ENCODE measurements at places on chromosomes 3 and 15.

DNA sequence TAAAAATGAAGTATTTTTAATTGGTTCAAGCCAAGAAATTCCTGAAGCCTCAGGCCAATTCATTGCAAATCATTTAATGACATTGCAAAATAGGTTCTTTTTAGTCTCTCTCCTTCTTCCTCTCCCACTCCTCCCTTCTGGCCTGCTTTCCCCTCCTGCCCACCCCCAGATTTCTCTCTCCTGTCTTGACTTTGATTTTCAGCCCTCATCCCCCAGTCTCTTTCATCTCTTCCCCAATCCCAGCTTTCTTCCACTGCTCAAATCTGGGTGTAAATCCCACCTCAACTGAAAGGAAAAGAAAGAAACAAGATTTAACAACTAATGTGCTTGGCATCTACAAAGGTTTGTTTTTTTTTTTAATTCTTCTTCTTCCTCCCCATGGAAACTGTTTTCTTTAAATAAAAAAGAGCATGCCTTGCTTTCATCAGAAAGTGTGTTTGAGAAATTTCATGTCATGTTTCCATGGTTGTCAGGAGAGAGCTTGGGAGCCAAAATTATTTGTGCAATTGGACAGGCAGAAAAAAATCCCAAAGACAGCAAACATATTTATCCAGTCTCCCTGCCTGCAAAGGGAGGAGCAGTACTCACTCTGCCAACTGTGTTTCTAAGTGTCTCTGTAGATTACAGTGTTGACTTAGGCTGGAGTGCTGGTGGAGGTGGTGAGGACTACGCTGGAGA lies 50.4 kb downstream of the BOC start:
- no peak for DNase-seq

- peak; percentile 24 for DNase-seq
Observed at GRCh38 chr3:170387950-170388349, 30.4 kb downstream of the SKIL start.

DNA sequence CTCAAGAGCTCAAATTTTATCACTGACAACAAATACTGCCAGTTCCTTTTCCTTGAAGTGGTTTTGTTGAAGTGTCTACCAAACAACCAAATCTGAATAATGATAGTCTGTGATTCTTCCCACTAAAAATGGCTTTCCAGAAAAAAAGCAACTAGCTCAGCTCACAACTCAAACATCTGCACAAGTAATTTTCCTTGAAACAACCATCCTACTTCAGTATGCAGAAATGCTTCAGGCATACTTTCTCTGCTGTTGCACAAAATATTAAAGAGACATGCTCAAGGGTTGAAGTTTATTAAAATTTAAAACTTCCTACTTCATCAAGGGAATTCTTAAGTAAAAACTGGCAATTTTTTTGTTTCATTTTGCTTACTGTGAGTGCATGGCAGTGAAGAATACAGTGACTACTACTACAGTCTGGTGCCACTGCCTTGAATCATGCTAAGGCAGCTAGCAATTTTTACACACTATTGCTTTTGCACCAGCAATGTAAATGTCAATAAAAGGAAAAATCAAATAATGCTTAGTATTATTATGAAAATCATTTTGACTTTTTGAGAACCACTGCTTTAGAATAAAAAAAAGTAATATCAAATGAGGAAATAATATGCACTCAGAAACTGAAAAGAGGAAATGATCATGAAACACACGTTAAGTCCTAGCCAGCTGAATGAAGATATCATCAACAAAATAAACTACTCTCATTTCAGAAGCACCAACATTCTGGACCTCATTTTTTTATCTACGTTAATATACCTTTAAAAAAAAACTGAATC lies 33.6 kb downstream of the VPS13C start:
- no peak for DNase-seq

DNA sequence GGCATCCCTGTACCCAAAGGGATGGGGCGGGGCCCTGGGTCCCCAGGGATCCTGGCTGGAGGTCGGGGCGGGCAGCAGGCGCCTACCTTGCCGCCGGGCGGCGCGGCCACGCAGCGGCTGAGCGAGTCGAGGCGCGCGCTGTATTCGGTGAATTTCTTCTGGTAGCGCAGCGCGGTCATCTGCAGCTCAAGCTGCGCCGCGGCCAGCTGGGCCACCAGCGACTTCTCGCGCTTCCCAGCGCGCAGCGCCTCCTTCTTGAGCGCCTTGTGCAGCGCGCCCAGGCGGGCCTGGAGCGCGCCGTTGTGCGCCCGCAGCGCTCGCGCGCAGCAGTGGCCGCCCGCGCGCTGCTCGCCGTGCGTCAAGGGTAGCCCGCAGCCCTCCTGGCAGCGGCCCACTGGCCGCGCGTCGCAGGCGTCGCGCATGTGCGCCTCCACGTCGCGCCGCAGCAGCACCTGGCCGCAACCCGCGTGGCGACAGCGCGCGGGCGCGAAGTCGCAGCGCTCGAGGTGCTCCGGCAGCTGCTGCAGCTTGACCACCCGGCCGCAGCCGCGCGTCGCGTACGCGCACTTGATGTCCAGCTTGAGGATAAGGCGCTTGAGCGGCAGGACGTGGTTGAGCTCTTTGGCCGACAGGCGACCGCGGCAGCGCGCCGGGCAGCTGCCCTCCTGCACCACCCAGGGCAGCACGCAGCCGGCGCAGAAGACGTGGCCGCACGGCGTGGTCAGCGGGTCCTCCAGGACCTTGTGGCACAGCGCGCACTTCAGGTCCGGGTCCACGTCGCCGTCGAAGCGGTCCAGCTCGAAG lies 522 bp downstream of the PDZRN3 start:
- peak; percentile 65 for DNase-seq

GRCh38 chr3:194637066-194637465 lies 3.8 kb upstream of the TMEM44 start:
- DNase-seq = no peak

DNA sequence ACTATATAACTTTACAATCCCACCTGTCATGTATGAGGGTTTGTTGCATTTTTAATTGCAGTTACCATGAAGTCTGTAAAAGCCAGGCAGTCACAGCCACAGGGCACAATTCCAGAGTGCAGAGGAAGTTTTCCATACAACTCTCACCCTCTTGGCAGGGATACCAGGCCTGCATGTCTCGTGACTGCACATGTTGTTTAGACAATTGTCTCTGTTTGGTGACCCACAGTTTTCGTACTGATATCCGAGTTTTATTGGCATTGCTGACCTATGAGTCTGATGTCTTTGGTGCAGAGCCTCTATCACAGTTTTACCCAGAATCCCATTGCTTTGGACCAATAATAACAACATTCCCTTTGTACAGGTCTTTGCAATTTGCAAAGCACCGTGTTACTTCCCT lies 24.9 kb upstream of the MYZAP start:
- no peak for DNase-seq

DNA sequence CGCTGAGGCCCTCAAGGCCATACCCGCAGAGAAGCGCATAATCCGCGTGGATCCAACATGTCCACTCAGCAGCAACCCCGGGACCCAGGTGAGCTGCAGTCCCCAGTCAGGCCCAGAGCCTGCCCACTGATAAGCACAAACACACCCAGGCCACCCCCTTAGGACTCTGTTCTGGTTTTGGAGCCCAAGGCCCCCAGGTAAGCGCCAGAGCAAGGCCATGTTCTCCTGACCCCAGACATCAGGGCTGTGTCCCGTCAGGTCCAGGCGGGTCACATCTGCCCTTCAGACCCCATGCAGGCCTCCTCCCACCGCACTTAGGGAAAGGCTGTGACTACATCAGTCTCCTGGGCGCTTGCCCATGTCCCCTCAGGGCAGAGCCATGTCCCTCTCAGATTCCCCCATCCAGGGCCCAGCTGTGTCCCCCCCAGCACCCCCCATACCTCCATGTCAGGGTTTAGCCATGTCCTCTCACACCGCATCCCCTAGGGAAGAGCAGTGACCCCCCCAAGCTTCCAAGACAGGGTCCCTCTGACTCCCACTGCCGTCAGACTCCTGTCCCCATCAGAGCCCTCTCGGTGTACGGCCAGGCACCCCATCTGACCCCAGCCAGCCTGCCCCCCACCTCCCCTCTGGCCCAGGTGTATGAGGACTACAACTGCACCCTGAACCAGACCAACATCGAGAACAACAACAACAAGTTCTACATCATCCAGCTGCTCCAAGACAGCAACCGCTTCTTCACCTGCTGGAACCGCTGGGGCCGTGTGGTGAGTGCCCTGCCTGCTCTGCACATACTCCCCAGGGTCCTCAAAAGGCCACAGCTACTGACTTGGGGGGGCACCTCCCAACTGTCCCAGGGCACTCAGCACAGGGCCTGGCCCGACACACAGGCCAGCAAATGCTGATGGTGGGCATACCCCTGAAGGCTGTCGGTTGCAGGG lies 1.6 kb downstream of the PARP3 start:
- DNase-seq = no peak

Measured in HCEC 1CT (cell line).